Bronchial epithelial cell (primary cell): ENCODE measurements at places on chromosomes 4 and X.

- DNase-seq: no peak
These were observed 25.8 kb downstream of the OTUD4 start for GRCh38 chr4:145154573-145154972.

DNA sequence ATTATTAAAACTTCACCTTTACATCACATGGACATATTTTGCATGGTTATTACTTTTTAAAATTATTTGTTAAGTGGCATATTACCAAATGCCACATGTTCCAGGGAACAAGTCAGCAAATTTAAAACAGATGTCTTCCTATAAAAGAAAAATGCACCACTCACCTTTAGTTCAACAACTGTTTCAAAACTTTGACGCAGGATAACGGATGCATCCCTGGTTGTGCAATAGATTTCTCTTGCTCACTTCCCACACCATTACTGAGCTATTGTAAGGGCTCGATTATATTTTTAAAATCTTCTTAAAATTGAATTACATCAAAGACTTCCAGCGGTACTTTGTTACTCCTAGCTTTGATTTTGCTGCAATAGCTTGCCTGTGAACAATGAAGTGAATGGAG, 93.0 kb upstream of the ARHGAP24 start:
- DNase-seq: no peak

DNA sequence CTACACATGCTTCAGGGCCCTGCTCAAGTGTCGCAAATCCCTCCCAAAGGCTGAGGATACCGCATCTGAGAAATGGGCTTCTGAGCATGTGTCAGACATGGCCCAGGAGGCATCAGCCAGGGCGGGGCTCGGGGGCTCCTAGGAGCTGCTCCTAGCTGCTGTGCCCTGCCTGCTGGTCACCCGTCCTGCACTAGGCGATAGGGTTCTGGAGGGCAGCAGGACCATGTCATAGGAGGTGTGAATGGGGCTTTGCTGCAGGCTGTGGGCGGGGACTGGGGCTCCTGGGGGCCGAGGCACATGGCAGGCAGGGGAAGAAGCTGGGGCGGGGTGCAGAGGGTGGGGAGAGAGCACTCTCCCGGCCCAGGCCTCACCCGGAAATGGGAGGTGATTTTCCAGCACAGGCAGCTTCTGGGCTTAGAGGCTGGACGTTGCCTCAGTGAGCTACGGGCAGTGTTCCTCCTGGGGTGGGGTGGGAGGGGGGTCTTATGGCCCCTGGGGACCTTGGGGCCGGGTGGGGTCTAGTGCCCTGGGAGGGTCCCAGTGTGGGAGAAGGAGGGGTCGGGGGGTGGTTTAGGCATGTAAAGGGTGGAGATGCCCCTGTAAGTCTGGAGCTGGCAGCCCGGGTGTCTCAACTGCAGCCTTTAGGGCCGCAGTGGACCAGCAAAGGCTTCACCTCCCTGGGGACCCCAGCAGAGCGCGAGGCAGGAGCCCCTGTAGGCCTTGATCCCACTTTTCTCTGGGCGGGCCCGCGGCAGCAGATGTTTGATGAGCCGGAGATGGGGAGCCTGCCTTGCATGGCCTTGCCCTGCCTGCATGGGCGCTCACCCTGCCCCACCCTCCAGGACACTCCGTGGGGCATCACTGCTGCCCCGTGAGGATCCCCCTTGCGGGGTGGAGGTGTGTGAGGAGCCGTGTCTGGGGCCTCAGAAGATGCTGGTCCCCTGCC, 98.6 kb upstream of the LRPAP1 start:
- DNase-seq: no peak

- peak; percentile 99 for DNase-seq
These were observed 203.3 kb upstream of the HS3ST1 start for GRCh38 chr4:11632025-11632424.

DNA sequence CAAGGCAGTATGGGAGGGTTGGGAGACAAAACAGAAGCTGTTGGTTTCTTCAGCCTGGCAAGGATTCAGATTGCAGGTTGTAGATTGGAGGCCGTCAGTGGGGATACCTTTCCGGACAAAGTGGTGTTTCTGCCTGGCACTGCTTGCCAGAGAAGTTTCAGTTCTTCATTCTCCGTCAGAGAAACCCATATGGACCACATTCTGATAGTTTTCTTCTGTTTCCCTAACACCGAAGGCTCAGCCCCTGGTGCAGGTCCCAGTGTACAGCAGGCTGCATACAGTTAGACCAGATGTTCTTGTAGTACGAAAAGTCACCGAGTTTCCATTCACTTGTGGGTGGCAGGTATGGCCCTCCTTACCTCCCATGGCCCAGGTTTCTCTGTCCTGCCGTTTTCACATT, 107.3 kb downstream of the PTTG2 start:
- no peak for DNase-seq

DNA sequence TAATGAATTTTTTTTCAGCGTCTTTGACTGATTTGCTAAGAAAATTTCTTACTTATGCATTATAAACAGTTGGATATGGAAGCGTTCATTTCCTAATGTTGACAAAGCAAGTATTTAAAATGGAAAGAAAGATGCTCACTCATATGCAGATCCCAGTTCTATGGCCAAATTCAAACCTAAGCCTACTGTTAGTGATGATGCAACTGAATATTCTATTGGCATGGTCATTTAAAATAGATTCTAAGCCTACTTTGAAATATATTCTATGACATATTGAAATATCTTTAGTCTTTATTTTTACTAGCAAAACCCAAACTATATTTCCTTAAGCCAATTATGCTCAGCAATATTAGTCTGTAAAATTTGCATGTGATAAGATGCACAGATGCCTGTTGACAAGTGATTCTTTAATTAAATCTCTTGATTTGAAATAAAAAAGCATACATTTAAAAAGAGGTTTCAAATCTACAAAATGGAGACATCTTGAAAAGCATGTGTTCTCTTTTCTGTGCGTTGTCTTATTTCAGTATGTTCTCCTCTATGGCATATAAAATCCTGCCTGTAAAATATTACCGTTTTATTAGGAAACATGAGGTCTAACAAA, 96.6 kb upstream of the NAP1L5 start:
- no peak for DNase-seq

GRCh38 chrX:74536832-74537371, 77.5 kb downstream of the RLIM start:
- DNase-seq: peak; percentile 2

DNA sequence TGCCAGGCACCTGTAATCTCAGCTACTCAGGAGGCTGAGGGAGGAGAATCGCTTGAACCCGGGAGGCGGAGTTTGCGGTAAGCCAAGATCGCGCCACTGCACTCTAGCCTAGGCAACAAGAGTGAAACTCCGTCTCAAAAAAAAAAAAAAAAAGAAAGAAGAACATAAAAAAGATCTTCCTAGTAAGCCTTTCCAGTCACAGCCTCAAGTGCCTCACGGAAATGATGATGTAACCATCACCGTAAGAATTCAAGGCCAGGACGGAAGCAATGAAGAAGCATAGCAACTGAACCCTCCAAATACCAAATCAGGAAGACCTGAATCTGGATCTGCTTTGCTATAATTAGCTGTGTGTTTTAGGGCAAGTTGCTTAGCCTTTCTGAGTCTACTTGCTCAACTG, 28.8 kb downstream of the RBM47 start:
- DNase-seq: no peak

DNA sequence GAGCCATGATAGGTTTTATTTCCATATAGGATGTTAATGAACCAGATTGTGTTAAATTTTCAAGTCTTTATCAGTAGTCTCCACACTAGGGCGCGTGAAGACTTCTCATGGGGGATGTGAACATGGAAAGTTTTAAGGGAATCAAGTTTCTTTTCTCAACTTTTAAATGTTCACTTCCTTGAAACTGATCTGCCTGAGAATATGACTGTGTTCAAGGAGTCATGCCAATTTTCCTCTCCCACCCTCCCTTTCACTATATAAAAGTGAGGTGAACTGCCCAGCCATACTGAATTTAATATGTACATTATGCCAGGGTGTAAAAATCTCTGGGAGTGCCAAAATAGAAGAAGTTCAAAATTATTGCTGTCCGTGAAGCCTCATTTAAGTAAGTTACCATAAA, 30.4 kb upstream of the HPGDS start:
- no peak for DNase-seq

GRCh38 chrX:40440866-40441265, 139.9 kb upstream of the ATP6AP2 start:
- DNase-seq: no peak

DNA sequence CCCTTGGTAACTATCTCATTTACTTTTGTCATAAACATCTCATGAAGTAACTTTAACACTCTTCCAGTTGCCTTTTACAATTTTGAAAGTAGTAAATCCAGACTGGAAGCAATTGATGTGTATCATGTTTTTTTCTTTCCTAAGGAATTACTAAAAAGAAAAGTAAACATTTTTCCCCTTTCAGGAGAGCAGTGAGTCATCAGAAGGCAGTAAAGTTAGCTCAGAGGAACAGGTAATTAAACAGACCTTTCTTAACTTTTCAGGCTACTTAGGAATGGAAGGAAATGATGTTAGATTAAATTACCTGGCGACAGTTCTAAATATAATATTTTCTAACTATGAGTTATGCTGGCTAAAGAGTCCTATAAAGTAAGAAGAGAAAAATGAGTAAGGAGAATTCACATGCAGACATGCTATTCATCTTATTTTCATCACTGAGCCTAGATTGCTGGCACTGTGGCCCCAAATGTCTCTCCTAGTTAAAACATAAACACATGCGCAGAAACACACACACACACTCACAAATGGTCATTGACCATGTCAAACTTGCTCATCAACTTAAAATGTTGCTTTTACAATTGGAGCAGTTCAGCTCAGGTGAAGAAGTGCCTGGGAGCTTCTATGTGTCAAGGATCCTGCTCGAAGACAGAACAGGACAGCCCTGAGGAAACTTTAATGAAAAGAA, 9.3 kb downstream of the DMP1 start:
- DNase-seq: peak; percentile 84

DNA sequence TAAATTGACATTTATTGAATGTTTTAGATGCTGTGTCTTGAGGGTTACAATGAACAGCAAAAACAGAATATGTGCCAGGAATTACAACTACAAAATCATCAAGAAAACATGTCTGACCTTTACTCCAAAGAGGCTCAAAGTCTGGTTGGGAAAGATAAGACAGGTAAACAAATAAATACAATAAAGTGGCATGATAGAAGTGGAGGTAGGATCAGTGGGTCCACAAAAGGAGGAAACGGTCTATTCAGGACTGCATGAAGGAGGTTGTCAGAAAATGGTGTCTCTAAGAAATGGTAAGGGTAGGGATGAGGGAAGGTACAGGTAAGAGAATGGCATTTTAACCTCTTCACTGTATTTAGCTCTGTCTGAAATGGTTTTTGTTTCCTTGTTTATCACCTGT, 3.8 kb downstream of the ARHGEF38 start:
- DNase-seq: no peak

GRCh38 chrX:120731386-120731785, 101.5 kb upstream of the C1GALT1C1 start:
- no peak for DNase-seq

DNA sequence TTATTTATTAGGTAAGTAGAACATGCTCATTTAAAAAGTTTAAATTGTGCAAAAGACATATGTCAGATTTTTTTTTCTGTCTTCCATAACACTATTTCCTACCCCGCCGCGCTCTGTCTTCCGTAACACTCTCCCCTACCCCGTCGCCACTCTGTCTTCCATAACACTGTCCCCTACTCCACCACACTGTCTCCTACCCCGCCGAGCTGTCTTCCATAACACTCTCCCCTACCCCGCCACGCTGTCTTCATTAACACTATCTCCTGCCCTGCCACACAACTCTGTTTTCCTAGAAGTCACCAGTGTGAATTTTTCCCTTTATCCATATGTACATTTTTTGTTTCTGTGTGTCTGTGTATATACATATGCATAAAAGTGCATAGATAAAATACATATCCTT, 4.4 kb downstream of the MSMO1 start:
- no peak for DNase-seq

GRCh38 chr4:174387143-174387542, 103.4 kb downstream of the CEP44 start:
- DNase-seq: no peak

- no peak for DNase-seq
These were observed 115.3 kb downstream of the AASDH start for GRCh38 chr4:56272003-56272402.

DNA sequence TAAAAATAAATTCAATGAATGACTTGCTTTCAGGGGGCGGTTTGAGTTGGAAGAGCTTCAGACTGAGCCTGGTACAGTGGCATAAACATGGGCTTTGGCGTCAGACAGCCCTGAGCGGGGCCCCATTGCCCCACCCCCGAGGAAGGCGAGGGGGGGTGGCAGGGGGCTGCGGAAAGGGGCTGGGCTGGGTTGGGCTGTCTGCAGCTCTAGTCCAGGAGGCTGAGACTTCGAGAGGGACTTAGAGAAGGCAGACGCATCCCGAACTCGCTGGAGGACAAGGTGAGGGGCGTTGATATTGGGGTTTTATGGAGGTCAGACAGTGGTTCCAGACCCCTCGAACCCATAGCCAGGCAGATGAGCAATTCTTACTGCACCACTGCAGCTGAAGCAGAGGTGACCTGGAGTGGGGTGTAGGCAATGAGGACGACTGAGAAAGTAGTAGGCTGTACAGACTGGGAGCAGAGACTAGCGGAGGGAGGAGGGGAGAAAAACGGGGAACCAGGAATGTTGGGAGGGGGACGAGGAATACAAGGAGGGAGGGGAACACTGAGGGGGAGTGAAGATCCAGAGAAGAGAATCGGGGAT, at the start of gene MAGED2:
TSS of gene MAGED2 (plus strand) at position 222 of the 585 bp plus-strand sequence. CDS start 1,587 bp downstream, outside the sequence.
- peak; percentile 7 for DNase-seq
